NCI-H1930 (cell line): ENCODE measurements at places on chromosomes 3 and 15.
A peak's percentile ranks its signal among the peaks of the same experiment; 100 is the strongest.

GRCh38 chr15:85927931-85928537 is 133.3 kb upstream of the KLHL25 start:
- no peak for DNase-seq

DNA sequence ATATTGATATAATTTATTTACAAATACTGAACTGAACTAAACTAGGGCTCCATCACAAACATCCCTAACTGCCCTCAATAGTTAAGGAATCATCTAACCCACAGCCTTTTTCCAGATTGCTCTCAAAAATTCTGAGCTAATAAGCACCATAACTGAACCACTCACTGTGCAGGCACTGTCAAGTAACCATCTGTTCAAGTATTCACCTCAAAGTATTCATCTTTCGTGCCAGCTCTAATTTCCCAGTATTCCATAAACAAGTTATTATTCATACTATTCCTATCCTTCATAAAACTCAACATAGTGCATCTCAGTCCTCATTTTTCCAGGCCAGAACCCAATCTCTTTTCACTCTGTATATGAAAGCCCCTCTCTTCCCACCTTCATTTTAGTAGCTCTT is 41.1 kb downstream of the THBS1 start:
- no peak for DNase-seq

- no peak for DNase-seq
These were observed 171.0 kb upstream of the NECTIN3 start for GRCh38 chr3:110900576-110900975.

- DNase-seq: no peak
These were observed at the start of gene ZNF662 for GRCh38 chr3:42906070-42906847. Gene ZNF662, plus strand, starts transcription at chr3:42906142. Its CDS starts 1,973 bp downstream, at chr3:42908115.

GRCh38 chr15:65777843-65778242 is 14.2 kb downstream of the DENND4A start:
- DNase-seq: no peak

DNA sequence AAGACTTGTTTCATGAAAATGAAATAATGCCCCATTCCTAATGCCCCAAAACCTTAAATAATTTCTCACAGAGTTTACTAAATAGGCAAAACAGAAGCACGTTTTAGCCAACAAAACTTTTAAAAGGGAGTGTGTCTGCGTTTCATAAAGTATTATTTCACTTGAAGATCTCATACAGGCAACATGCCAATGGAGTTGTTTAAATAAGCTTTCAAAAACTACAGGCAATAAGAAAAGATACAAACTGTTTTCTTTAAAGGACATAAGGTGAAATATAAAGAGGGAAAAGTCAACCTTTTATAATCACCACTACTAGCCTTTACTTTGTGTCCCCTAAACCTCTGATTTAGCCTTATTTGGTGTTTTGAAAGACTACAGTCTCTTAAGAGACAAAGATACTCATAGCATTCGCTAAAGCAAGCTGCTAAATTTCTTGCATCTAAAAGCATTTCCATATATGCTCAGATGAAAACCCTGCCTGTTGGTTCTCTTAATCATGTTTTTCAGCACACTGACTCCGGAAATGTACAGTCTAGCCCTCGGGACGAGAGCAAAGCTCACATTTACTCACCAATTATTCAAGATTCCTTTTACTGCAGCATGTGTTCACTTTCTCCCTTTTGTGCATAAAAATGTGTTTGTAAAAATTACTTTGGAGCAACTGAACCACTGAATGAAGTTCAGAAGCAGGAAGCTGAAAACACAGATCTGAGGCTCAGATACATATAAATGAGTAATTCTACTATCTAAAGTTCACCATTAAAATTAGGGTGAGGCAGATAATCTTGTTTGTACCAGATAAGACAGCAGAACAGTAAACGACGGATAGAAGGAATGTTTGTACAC is 119.0 kb downstream of the GOLIM4 start:
- no peak for DNase-seq

- no peak for DNase-seq
These were observed 177.9 kb downstream of the OSBPL10 start for GRCh38 chr3:31802981-31803740.

DNA sequence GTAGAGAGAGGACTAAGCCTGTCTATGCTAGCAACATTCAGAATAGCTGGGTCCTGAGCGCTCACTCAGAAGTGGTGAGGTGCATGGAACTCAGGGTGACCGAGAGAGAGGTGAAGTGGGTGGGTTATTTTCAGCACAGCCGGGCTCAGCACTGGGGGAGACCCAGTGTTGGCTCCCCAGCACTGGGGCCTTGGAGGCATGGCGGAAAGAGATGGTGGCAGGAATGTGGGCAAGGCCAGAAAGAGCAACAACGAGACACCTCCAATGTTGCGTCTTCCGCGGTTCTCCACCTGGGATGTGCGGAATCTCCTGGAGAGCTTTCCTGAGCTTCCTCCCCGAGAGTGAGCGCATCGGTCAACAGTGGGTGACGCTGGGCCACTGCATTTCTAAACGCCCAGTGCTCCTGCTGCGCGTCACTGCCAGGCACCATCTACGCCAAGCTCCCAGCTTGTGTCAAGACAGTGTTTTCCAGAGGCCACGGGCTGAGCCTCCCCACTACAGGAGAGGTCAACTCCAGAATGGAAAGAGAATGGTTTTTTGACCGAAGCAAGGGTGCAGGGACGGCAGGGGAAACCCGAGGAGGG is 148.4 kb downstream of the ADAMTS17 start:
- no peak for DNase-seq

- no peak for DNase-seq
These were observed 910 bp upstream of the ABHD6 start for GRCh38 chr3:58236527-58237237.

DNA sequence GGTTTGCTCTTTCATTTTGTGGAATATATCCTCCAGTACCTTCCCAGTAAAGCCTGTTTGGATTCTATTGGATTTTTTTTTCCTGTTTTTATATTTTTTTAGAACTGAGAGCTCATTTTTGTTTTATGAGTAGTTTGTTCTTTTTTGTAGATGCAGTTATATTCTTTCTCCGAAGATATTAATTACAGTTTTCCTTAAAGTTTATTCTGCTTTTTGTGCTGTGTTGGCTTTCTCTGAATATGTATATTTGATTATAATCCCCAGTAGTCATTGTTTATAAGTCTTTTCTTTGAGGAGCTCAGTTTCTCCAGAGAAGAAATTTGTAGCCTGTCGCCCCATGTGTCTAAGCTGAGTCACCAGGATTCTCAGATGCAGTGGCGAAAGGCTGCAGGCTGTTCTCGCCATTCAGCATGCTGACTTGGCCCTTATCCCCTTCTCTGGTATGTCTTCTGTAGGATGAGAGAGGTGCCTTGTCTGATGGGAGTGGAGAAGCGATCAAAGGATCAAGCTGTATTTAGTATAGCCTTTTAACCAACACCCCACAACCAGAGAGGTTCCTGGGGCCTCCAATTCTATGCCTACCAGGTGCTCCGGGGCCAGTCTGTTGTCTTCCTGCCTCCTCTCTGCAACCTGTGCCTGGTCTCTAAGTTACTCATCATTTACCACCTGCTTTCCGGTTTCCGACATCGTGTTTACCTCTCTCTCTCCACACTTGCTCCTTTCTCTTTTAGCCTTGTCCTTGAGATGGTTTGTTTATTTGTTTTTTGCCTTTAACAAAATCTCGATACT is 31.7 kb upstream of the MFSD1 start:
- DNase-seq: no peak

DNA sequence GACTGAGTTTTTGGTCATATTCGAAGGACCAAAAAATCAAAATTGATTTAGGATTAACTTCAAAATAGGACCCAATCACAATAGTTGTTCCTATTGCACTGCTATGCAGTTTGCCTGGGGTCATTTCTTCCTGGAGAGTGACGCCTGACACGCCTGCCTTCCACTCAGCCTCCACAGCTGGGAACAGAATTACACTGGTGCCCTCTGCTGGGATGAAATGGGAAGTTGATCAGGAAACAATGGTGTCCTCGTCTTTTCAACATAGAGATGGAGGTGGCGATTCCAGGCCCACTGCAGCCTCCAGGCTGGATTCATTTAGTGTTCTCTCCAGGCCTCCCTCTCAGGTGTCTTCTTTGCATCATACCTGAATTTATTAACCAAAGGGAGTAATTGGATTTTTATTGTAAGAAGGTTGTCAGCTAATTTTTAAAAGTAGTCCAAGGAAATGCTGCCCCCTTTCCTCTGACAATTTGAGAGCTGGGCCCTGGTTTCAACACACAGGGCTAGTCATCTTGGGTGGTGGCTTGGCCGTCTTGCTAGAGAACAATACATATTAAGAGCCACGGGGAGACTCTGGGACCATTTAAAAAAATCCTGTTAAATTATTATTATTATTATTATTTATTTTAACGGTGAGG is 69.7 kb downstream of the GAP43 start:
- peak; percentile 76 for DNase-seq

- no peak for DNase-seq
These were observed 62.8 kb downstream of the SYNM start for GRCh38 chr15:99167640-99168039.

DNA sequence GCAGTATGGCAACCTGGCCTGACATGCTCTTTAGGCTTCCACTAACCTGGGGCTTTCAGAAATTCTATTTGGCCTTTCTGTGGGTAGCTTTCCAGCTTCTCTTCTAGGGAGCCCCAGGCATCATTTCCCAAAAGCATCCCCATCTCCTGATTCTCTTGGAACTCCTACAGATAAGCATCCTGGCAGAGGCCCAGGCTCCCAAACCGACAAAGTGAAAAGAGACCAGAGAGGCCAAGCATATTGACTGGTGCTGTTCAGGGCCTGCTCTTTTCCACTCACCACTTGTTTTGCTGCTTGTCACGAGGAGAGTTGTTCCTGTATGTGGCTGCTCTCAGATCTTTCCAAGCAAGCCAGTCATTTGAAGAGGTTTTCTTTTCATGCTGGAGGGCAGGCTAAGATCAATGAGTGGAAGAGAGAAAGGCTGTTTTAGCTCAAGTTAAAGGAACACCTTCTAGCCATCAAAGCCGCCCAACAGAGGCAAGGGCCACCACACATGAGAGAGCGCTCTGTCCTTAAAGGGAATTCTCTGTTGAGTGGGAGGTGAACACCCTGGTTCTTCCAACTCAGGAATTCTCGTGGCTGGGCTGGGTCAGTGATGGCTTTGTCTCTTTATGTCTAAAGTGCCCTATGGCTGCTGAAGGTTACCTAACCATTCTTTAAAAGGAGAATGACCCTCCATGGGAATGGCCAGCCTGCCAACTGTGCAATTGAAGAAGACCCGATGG is 31.1 kb upstream of the NR2E3 start:
- no peak for DNase-seq

DNA sequence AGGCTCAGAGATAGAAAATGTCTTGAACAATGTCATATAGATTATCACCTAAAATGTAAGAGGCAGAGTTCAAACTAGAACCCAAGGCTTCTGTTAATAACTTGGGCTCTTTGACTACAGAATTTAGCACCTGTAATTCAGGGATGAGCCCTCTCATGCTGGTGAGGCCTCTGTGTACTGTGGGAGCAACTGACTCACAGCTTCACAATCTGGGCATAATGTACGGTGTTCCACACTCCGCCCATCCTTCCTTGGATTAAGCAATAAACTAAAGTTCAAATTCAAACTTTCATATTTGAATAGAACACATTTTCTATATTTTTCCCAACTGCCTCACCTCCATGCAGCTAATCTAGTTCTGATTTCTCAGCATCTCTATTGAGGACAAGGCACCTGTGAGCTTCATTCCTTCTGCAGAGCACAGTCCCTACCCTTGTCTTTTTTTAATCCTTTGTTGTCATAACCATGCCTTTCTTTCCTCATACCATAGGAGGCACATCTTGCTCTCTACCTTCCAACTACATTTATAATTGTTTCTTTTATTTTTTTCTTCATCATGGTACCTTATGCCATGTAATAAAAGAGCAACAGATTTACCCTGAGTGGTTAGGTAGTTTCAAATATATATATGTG is 392.1 kb downstream of the NLGN1 start:
- DNase-seq: no peak

DNA sequence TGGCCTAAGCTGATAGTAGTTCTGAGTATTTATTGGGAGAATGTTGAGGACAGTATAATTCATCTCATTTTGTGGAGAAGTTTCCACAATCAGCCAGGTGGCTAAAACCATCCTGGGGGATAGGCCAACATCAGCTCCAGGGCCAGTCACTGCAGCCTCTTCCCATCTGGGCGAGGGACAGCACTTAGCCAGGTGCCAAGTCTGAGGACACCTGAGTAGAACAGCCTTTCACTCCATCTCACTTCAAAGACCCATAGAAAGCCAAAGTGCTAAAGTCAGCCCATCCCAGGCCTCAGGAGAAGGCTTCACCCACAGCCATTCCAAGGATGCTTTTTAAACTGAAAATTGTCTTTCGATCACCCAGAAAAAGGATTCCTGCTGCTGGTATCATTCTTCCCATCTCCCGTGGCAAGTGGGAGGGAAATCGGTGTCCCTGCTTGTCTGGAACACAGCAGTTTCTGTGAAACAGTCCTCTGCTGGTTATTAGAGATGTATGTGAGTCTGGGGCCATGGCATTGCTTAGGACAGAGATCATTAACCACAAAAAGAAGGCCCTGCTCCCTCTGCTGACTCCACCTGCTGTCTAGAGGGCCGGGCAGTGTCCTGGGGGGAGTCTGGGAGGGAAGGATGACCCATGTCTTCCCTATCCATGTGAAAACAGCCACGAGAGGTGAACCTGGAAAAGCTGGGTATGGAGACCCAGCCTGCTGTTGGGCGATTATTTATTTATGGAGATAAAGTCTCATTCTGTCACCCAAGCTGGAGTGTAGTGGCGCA is 9.6 kb downstream of the CALML4 start:
- no peak for DNase-seq

DNA sequence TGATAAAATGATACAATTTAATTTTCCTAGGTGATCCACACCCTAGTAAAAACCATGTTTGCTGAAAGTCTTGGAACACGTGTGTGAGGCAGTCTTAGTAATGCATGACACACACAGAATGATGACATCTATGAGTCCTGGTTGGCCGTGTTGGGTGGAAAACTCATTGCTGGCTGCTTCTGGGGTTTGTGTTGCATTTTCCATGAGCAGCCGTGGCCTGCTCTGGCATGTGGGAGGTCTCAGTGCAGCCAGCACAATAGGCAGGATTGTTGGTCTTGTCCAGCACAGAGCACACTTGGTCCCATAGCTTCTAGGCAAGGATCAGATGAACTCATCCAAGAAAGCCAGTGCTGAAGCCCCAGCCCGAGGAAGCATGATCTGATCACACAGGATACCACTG is 172.8 kb upstream of the UBE3A start:
- no peak for DNase-seq

- DNase-seq: no peak
These were observed 6.2 kb upstream of the PAK6 start for GRCh38 chr15:40232625-40233070.

DNA sequence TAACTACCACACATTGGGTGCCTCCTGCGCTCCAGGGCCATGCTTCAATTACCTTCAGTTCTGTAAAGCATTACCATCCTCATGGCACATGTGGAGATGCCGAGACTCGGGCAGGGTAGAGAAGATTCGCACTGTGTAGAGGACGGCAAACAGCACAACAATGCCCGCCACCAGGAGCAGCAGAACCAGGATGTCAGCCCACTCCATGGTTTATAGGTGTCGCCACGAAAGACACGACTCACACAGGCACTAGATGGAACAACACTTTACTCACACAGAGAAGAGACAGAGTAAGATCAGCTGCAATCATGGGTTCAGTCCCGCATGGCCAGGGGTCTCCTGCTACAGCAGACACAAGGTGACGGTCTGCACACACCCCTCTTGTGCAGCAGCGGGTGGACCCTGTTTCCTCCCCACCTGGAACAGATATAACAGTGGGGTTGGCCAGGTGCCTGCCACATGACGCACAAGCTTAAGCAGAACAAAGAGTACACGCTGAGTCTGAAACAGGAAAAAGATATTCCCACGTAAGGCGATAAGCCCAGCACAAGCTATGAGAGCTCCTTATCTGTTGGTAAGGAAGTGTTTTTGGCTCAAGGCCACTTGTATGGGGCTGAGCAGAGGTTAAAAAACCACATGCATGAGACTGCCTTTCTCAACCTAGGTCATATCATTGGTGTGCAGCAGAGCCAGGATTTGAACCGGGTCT is 2.5 kb upstream of the TBC1D21 start:
- DNase-seq: no peak
